ENCODE measurements at places on chromosomes 1 and 21.

- DNase-seq = no peak
These were observed 252.8 kb upstream of the ADGRL2 start for GRCh38 chr1:81547912-81548303.

DNA sequence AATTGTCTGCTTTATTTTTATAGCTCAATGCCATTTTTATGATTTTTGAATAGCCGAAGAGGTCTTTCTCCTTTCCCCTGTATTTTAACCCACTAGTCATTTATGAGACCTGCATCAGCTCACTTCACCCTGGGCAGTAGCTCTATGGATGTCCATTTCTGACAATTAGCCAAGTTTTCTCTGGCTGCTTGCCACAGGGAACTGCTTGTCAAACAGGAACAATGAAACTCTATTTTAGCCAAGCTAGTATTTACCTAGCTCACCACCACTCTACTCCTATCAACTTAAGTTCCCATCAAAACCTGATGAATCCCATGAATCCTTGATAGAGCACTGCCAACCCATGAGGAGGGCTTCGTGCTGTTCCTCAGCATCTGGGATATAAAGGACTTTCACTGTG, 406.7 kb downstream of the RWDD3 start:
- no peak for DNase-seq

GRCh38 chr1:179081687-179082332, at the start of gene TOR3A:
Gene TOR3A (plus strand): TSS chr1:179082070. CDS start chr1:179082129, 59 bp downstream.
- peak; percentile 96 for DNase-seq

- no peak for DNase-seq
These were observed 18.7 kb upstream of the RAP1A start for GRCh38 chr1:111600886-111601386.

- no peak for DNase-seq
These were observed 20.4 kb downstream of the PRMT6 start for GRCh38 chr1:107076841-107077240.

DNA sequence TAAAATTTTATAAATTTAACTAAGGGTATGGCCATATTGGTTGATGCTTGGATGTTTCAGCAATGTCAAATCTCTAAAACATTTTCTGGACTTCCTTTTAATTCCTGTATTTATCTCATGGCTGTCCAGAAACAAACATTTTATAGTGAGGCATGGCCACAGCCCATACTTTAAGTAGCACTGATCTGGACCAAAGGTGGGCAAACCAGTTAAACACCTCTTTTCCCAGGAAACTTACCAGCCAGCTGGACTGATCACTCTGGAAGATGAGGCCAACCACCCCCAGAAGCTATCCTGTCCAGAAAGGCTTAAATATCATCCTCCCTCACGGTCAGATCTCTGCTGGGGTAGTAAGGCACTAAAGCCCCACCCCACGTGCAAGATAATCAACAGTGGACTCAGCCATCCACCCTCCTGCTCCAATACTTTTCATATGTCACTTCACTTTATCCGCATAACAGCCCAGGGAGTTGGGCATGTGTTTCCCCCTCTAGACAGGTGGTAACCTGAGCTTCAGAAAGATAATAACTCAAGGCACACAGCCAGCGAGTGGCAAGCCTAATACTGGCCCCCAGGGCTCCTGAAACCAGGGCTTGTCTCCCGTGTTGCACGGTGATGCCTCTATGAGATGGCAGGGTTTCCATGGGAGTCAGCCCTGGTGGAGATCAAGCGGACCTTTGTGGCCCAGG, 120.5 kb upstream of the NGF start:
- no peak for DNase-seq

DNA sequence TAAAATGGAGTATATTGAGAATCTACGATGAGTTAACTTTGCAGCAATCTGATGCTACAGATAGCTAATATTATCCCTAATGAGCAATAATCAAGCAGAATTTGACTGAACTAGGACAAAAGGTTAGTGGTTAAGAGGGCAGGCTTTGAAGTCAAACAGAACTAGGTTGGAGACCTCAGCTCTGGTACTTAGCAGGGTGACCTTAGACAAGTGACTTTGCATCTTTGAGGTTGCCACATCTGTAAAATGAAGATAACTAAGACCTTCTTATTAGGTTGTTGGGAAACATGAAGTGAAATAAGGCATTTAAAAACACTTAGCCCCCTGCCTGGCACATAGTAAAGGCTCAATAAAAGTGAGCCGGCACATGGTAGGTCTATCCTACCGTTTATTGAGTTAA, 4.3 kb upstream of the FUCA1 start:
- DNase-seq = no peak

GRCh38 chr21:38857152-38857825, 51.6 kb downstream of the ETS2 start:
- DNase-seq = no peak

DNA sequence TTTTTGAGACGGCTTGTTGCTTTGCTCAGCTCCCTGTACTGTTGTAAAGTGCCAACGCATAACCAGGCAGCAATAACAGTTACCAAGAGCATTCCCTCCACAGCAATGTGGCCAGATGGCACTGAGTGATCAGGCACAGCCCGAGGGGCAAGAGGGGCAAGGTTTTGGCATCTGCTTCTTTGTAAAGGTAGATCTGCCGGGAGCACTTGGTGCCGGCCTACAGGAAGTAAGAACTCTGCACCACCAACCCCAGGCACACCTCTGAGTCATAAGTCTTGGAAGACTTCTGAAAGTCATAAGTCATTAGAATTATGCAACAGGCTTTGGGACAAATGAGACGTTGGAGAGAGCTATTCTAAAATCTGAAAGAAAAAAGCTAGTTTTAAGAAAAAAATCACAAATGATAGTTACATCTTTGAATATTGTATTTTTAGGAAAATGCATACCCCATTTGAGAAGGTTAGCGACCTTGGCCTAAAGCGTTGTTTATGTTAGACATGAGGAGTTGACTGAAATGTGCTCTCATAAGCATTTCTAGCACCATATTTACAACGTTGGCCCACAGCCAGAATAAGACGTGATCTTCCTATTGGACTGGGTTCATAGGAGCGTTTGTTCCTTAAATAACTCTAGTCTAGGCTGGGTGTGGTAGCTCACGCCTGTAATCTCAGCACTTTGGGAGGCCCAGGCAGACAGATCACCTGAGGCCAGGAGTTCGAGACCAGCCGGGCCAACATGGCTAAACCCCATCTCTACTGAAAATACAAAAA, 37.7 kb upstream of the MAP10 start:
- peak; percentile 55 for DNase-seq

GRCh38 chr1:228171221-228171891, 5.8 kb downstream of the IBA57 start:
- DNase-seq = peak; percentile 61

GRCh38 chr1:14334336-14335176, 263.9 kb upstream of the KAZN start:
- DNase-seq = no peak

DNA sequence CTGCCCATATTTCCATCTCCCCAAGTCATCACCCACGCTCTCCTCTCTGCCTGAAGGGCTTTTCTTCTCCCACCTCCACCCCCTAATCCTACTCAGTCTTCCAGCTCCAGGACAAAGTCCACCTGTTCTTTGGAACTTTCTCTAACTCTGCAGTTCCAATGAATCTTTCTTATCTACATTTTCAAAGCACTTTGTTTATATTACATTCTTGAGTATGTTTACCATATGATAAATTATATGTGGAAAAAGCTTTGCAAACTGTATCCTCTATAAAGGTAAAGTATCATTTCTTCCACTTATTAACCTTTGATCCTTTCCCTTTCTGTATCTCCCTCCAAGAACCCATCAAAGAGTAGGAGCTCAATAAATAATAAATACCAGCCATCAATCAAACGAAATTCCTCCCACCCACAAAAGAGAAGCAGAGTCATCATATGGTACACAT, 39.7 kb downstream of the TTC13 start:
- DNase-seq = no peak

GRCh38 chr1:8213136-8213535, 104.8 kb upstream of the SLC45A1 start:
- no peak for DNase-seq

- DNase-seq = no peak
These were observed 36.6 kb downstream of the TMEM50B start for GRCh38 chr21:33443194-33443593.

GRCh38 chr1:195886000-195886399, 722.2 kb downstream of the KCNT2 start:
- DNase-seq = no peak

- no peak for DNase-seq
These were observed 541 bp upstream of the CD58 start for GRCh38 chr1:116571215-116571919.

DNA sequence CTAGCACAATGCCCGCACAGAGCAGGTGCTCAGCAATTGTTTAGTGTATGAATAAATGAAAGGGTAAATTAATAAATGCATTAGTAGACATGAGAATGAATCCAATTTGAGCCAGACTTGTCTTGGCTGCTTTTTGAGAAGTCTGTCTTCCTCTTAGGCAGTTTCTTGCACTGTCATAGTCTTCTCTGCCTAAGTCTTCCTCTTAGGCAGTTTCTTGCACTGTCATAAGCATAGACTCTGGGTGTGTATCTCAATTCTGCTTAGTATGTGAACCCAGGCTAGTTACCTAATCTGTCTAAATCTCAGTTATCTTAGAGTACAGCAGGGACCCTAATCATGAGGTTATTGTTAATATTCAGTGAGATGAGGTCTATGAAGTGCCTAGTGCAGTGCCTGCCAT, 27.2 kb downstream of the NHLH2 start:
- no peak for DNase-seq

- DNase-seq = no peak
These were observed 55.3 kb upstream of the BOLA1 start for GRCh38 chr1:149844101-149844500.

DNA sequence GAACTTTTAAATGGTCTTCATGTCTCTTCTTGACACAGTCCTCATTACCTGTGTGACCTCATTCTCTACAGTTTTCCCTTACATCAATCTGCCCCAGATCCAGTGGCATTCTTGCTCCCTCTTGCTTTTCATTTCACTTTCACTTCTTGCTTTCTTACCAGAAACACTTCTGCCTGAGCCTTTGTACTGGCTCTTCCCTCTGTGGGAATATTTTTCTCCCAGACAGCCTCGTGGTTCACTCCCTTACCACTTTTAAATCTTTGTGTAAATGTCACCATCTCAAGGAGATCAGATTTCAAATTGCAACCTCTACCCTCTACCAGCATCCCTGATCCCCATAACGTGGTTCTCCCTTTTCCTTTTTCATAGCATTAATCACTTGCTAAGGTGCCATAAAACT, 73.2 kb downstream of the DISC1 start:
- no peak for DNase-seq

- DNase-seq = no peak
These were observed 71.0 kb downstream of the HIVEP3 start for GRCh38 chr1:41847733-41848132.

DNA sequence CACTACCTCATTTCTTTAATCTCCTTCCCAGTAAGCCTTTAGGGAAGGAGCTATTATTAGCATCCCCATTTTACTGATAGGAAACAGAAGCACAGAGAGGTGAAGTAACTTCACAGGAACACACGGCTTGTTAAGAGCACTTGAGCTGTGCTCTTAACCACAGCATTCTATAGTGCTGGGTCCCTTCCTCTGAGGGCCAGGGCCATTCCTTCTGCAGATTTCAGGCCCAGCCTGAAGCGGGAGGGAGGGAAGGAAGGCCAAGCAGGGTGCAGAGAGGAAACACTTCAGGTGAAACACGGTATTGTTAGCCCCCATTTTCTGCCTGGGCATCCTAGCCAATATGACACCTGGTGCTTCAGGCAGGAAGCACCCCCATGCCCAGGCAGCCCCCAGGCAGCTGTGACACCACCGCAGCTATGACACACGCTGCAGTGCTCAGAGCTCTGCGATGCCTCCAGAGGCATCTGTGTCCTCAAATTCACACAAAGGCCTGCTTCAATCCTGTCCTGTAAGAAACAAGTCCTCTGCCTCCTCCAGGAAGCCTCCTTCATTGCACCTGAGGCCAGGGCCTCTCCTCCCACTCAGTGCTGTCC, 4.5 kb upstream of the EXTL1 start:
- no peak for DNase-seq

Measured in aorta (tissue), 5 donors.